CD4-positive, alpha-beta memory T cell (primary cell): ENCODE measurements at places on chromosomes 3 and 15. TPM values are rescaled to one million over a fixed set of nuclear protein-coding genes. Genes with fewer than 3 reads are reported as not detected.

The GRAMD1C gene
- 2.6 TPM for total RNA-seq

The SAMMSON gene
- total RNA-seq = not detected

The HIGD1A gene
- 24.3 TPM for total RNA-seq

The ECE2 gene
- not detected for total RNA-seq

The CCK gene
- not detected for total RNA-seq

The UPK1B gene
- total RNA-seq = not detected

The IL16 gene
- total RNA-seq = 400 TPM

The FBLN2 gene
- total RNA-seq = not detected

DNA sequence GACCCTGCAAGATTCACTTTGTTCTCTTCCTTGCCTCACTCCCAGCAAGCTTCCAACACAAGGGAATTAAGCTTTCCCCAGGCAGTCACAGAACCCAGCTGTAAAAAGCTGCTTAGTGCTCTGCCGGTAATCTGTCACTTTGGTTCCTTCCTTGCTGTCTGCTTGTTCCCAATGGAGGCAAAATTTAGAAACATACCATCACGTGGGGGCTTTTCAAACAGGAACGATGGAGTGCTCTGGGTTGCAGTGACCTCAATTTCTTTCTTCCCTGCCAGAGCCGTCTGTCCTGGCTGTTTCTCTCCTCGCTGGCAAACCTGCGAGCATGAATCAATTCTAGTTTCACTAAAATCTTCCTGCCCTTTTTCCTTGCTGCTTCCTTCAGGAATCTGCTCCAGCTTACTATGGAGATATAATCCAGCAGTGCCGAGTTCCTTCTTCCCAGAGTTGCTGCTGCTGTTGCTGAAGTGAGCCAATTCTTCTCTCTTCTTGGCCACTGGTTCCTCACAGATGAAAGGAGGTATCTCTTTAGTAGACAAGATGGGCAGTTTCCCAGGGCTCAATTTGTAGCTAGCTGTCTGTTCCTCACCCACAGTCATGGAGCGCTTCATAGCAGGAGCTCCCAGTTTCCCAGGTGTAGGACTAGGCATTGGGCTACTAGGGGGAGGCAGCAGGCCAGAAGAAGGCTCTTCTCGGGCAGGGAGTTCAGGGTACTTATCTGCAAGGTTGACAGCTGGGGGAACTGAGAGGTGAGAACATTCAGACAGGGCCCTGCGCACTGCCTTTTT is 88.1 kb downstream of the DHX30 start:
- no peak for DNase-seq

- no peak for DNase-seq
Measured at GRCh38 chr15:51119120-51119519, 24.4 kb upstream of the TNFAIP8L3 start.

- no peak for DNase-seq
Measured at GRCh38 chr3:149258298-149258697, 36.7 kb upstream of the CP start.

- DNase-seq = no peak
Measured at GRCh38 chr3:137065381-137065780, 107.6 kb downstream of the IL20RB start.

DNA sequence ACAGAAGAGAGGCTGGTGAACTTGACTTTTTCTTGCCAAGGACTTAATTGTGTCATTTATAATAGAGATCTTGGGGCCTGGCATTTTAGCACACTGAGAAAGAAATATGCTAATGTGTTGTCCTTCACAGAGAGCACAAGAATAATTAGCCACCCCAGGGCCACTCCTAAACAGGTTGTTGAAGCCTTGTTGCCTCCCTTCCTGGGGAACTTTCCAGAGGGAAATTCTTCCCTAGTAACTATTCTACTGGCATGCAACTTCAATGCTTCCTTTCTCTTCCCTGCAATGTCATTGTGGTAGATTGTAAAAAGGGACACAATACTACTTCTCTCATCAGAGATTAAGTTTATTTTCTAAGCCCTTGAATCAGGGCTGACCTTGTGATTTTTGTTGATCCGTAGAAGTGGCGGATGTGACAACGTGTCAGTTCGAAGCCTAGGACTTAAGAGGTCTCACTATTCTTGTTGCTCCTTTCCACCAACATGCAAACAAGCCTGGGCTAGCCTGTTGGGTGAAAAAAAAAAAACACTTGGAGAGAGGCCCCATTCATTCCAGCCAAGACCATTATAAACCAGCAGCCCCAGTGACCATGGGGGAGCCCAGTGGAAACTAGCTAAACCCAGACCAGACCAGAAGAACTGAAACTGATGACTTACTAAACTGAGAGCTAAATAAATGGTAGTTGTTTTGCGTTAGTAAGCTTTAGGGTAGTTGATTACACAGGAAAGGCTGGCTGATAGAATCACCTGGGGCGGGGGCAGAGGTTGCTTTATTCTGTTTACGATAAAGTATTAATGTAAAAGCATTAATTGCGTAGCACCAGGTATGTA is 287.2 kb downstream of the SHQ1 start:
- DNase-seq = no peak

GRCh38 chr15:34076785-34077184 is 24.9 kb downstream of the EMC7 start:
- no peak for DNase-seq

DNA sequence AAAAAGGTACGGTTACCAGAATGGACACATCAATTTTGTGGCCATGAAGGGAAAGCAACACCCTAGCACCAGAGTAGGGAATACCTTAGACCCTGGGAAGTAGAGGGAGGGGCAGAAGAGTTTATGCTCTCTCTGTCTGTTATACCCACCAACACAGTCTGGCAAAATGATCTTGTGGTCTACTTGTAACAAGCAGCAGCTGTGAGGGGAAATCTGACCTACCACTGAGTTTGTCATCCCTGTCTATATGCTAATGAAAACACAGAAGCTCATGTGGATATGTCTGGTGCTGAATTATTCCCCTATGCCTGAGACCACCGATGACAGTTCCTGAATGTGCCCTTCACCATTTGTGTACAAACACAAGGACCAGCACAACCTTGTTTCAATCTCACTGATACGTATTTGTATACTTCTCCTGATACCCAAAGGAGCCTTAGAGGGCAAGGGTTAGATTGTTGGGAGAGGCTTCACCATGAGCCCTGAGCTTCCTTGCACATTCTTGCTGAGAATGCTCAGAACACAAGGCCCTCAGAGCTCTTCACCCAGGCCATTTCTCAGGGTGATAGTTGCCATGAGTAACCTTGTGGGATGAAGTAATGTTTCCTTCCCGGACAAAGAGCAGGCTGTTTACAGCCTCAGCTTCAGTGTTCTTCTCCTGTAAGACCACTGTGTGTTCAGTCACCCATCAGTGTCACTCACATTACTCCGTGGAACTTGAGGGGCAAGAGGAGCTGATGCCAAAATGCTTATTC is 24.7 kb upstream of the ZNF639 start:
- no peak for DNase-seq

GRCh38 chr3:123371859-123372685 is 76.8 kb downstream of the ADCY5 start:
- no peak for DNase-seq

GRCh38 chr15:64891561-64891960 is 20.1 kb upstream of the ANKDD1A start:
- no peak for DNase-seq

GRCh38 chr3:123405021-123405420 is 43.9 kb downstream of the ADCY5 start:
- DNase-seq = no peak

- DNase-seq = no peak
Measured at GRCh38 chr3:172100482-172100881, 61.1 kb downstream of the FNDC3B start.

- DNase-seq = no peak
Measured at GRCh38 chr3:111081008-111081545, 9.5 kb downstream of the NECTIN3 start.

DNA sequence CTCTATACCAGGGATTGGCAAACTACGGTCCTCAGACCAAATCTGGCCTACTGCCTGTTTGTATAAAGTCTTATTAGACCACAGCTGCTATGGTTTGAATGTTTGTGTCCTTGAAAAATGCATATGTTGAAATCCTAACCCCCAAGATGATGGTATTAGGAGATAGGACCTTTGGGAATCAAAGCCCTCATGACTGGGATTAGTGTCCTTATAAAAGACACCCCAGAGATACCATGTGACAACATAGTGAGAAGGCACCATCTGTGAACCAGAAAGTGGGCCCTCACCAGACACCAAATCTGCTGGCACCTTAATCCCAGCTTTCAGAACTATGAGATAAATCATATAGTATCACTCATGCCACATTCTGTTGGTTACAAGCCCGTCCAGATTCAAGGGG is 7.4 kb downstream of the HMCES start:
- DNase-seq = no peak

DNA sequence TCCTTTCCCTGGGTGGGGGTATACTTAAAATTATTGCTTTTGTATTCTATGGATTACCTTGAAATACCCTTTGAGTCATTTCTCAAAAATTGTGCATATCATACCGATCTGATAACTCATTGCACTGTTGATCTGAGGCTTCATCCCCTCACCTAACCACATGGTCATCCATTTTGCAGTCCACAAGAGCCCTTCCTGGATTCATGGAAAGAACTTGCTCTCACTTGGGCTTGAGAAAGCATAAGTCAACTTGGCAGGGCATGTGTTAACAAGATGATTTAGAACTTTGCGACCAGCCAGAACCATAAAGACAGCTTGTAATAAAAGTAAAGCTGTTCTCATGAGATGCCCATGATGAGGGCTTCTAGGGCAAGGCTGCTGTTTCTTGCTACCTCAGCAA is 22.2 kb downstream of the MME start:
- no peak for DNase-seq

- no peak for DNase-seq
Measured at GRCh38 chr3:14869917-14870782, 51.4 kb downstream of the FGD5 start.

- DNase-seq = no peak
Measured at GRCh38 chr3:117853923-117854668, 1144.5 kb downstream of the TUSC7 start.

DNA sequence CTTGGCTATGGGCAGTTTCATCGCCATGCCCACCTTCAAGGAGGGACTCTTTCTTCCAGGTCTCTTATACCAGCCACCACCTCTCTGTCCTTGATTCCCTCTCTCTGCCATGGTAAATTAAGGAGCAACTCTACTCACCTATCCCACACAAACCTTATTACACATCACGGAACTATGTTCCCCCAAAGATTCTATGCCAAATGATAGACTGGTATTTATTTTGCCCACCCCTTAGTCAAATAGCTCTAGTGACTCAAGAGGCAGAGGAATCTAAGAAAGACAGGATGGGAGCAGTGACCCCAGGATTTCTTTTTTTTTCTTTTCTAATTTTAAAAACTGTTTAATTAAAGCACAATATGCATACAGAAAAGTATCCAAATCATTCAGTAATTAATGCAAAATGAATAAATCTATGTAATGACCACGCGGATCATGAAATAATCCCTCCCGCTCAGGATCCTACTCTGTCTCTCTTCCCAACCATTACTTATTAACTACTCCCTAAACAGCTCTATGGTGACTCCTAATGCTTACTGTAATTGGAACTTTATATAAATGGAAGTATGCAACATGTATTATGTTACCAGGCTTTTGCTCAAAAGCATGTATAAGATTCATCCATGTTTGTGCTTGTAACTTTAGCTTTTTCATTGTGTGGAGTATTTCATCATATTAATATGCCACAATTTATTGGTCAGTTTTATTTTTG is 410.8 kb upstream of the RASGRP1 start:
- no peak for DNase-seq

DNA sequence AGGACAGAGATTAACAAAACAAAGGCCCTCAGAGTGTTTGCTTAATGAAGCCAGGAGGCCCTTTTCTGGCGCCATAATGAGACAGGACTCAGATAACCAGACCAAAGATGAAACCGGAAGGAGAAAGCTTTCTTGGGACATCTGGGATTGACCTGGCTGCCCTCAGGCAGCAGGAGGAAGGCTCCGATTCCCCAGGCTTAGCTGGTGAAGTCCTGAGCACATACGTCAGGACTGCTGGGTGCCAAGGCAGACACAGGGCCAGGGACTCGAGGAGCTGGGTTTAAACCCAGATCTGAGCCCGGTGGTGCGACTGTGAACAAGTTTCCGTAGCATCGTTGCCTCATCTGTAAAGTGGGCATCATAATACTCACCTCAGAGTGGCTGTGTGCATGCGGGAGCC is 36.7 kb upstream of the HRH1 start:
- no peak for DNase-seq

DNA sequence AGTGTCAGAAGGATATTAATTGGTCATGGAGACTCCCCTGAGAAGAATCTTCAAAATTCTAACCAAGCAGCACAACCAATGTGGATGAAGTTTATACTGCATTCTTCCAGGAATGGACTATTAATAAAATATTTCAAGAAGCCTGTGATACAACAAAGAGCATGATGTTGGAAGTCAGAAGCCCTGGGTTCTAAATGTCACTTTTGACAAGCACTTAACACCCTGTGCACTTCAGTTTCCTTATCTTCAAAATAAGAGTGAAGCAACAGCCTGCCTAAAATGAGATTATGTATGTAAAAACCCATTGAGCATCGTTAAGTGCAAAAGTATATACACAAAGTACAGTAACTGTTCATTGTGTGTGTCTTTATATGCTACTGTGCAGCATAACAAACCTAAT is 369.4 kb downstream of the NTRK3 start:
- no peak for DNase-seq

DNA sequence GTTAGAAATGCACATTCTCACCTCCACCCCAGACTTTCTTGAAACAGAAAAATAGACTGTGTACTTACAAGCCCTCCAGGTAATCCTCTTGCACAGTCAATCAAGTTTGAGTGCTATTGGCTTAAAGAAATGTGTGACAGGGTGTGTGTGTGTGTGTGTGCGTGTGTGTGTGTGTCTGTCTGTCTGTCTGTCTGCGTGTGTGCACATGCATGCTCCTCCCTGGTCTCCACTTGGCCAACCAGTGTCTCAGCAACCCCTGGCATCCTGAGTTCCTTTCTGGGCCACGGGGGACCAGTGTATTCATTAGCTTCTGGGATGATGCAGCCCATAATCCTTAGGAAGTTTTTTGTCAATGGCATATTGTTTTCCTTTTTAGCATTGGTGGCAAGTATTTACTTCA is 128.8 kb upstream of the IL12A start:
- DNase-seq = no peak

GRCh38 chr3:54756330-54756731 is 171.5 kb downstream of the LRTM1 start:
- DNase-seq = no peak

GRCh38 chr15:83565553-83566159 is 88.3 kb upstream of the ADAMTSL3 start:
- DNase-seq = no peak

DNA sequence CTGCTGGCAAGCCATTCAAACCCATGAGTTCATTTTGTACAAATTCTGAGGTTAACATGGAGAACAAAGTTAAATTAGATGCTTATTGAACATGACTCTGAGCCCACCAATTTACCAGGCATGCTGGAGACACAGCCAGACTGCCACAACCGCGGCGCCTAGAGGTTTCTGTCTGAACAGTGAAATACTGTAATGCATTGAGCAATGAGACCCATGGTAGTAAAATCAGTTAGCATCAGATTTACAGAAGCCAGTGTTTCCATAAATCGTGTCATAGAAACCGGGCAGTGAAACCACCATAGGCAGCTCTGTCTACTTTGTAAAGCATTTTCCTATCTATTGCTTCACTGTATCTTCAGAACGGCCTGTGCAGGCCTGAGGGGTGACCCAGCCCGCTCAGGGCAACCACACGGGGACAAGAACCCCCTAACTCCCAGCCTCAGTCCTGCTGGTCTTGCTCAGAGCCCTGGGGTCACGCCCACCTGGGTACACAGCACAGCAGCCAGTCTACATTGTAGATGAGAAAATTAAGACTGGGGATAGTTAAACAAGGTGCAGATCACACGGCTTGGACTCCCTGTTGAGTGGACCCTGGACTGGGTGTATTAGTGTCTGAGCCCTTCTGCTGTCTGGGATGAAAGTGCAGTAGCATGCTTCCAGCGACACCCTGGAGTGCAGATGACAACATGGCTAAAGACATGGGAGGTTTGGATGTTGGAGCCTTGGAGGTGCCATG is 44.2 kb downstream of the MGLL start:
- DNase-seq = no peak
